Tibial nerve (tissue), 4 donors: ENCODE measurements at places on chromosomes 3 and 15.

DNA sequence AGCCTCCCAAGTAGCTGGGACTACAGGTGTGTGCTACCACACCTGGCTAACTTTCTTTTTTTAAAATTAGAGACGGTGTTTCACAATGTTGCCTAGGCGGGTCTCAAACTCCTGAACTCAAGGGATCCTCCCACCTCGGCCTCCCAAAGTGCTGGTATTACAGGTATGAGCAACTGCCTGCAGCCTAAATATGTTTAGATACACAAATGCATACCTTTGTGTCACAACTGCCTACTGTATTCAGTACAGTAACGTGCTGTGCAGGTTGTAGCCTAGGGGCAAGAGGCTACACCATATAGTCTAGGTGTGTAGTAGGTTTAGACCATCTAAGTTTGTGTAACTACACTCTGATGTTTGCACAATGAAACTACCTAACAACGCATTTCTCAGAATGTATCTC lies 9.5 kb upstream of the PAK6 start:
- no peak overlapping the region for H3K4me3 ChIP-seq
- no peaks in the 10 kb centered on the region for H3K4me1 ChIP-seq
- no peak overlapping the region for H3K27ac ChIP-seq
- no peak for DNase-seq
- H3K36me3 ChIP-seq, result no peaks in the 10 kb centered on the region

DNA sequence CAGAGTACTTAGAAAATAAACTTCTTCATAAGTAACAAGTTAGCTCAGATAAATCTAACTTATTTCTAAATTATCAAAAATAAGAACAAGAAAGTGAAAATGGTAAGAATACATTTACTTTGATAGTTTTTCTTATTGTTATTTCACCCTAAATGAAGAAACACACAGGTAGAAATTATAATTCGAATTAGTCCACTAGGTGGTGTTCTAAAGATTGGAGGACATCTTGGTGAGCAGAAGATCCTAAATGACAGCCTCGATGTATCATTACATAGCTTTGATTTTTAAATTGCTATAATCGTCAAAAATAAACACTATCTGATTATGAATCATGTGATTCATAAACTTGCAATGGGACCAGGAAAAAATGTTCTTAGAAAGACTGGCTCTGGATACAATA lies 280.8 kb upstream of the UBE2E2 start:
- no peak overlapping the region for H3K27ac ChIP-seq
- H3K4me3 ChIP-seq, result no peak overlapping the region
- H3K36me3 ChIP-seq, result no peaks in the 10 kb centered on the region
- no peaks in the 10 kb centered on the region for H3K4me1 ChIP-seq
- DNase-seq, result no peak

- no peaks in the 10 kb centered on the region for H3K36me3 ChIP-seq
- H3K27me3 ChIP-seq, result no peaks in the 10 kb centered on the region
- H3K27ac ChIP-seq, result no peak overlapping the region
- no peak for DNase-seq
- H3K4me1 ChIP-seq, result peaks cover 6% of the 10 kb centered on the region
Observed at GRCh38 chr3:125194849-125195601, 17.5 kb downstream of the SLC12A8 start.

GRCh38 chr15:78651007-78651406 lies 10.0 kb upstream of the CHRNB4 start:
- DNase-seq, result no peak
- no peak overlapping the region for H3K4me3 ChIP-seq
- H3K27ac ChIP-seq, result no peak overlapping the region
- no peaks in the 10 kb centered on the region for H3K27me3 ChIP-seq
- H3K4me1 ChIP-seq, result no peaks in the 10 kb centered on the region
- H3K36me3 ChIP-seq, result no peaks in the 10 kb centered on the region

DNA sequence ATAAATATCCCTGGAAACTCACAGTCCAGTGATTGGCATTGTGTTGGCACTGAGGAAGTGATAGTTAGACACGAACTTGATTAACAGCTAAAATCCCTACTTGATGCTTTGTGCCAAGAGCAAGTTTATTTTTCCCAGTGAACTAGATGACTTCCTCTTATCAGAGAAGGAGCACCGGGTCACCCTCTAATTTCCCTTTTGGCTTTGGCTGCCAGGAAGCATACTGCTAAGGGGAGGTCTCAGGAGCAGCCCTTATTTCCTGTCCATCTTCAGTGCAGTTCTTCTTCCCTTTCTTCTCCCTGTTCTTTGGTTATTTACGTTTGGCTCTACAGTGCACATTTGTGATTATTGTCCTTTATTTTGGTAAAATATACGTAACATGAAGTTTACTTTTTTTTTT lies 13.0 kb downstream of the FBLN2 start:
- H3K27ac ChIP-seq, result no peak overlapping the region
- DNase-seq, result no peak
- H3K27me3 ChIP-seq, result no peaks in the 10 kb centered on the region
- no peaks in the 10 kb centered on the region for H3K4me1 ChIP-seq

DNA sequence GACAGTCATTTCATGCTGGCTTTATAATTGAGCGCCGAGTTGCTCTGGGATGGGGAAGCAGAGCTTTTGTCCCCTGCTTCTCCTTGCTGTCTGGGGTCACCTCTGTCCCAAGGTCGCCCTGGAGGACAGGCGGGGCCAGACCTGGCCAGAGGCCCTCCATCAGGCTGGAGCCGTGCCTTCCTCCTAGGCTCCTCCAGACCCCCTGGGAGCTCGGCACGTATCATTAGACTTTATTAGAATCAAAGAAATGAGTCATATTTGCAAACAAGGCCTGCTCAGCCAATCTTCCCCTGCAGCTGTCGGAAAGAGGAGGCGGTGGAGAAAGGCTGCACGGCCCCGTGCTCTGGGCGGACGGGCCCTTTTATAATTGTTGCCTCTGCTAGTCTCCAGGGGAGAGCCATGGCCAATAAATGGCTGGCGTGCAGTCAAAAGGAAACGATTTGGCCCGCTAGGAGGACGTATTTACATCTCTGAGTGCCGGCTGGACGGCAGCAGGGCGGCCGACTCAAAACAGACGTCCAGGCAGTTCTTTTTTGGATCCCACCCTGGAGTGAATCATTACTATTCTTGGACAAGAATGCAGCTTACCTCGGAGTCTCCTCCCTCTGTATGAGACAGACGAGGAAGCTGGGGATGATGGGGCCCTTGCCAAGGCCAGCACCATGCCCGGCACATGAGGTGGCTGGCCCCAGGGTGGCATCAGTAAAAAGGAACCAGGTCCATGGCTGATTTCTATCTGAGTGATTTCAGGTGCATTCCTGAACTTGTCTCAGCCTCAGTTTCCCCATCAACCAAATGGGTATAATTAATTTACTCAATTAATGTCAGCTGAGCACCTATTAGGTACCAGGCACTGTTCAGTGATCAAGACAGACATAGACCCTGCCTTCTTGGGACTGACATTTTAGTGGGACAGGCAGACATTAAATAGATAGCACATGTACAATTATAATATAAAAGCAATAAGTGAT lies 50.6 kb downstream of the SLC6A6 start:
- H3K4me3 ChIP-seq, result no peak overlapping the region
- no peaks in the 10 kb centered on the region for H3K27me3 ChIP-seq
- H3K4me1 ChIP-seq, result no peaks in the 10 kb centered on the region
- no peaks in the 10 kb centered on the region for H3K36me3 ChIP-seq

- no peaks in the 10 kb centered on the region for H3K36me3 ChIP-seq
- peak; percentile 86 for DNase-seq
- H3K4me3 ChIP-seq, result no peak overlapping the region
- no peaks in the 10 kb centered on the region for H3K27me3 ChIP-seq
- no peak overlapping the region for H3K27ac ChIP-seq
Observed at GRCh38 chr3:140863580-140864009, 78.0 kb upstream of the SLC25A36 start.

DNA sequence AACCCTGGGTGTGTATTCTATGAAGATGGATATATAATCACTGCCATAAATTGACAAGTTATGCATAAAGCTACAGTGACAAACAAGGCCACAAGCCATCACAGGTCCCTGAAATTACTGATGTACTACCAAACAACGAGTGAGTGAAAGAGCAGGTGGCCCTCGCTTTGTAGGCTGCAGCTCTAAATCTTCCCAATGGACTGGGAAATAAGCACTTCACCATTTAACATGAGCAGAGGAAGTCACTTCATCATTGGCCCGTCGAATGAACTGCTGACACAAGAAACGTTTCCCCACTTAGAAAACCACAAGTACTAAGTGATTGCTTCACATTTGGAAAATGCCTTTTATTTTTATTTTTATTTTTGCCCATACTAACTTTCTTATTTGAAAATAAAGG lies 218.0 kb downstream of the ZNF385D start:
- H3K36me3 ChIP-seq, result no peaks in the 10 kb centered on the region
- H3K4me3 ChIP-seq, result no peak overlapping the region
- H3K27me3 ChIP-seq, result no peaks in the 10 kb centered on the region

DNA sequence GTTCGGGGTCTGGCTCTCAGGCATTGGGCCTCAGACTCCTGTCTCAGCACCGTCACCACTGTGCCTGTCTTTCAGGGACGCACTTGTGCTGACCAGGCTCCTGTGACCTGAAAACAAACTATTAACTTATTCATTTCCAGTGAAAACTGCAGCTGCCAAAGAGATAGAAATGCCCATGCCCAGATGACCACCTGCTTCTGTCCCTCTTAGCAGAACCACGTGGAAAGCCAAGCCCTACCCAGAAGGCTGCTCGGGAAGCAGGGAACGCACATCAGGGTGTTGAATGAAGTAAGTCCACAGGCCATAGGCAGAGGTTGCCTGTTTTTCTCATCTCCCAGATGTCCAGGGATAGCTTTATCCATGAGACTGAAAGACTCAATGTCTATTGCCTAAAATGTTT lies 219.3 kb downstream of the EBLN2 start:
- no peak overlapping the region for H3K27ac ChIP-seq
- no peaks in the 10 kb centered on the region for H3K27me3 ChIP-seq
- H3K4me1 ChIP-seq, result no peaks in the 10 kb centered on the region
- H3K4me3 ChIP-seq, result no peak overlapping the region
- no peak for DNase-seq

- H3K27me3 ChIP-seq, result no peaks in the 10 kb centered on the region
- no peaks in the 10 kb centered on the region for H3K36me3 ChIP-seq
- no peak for DNase-seq
Observed at GRCh38 chr3:140761076-140761639, 83.3 kb downstream of the TRIM42 start.

GRCh38 chr3:173501931-173502489 lies 104.5 kb downstream of the NLGN1 start:
- H3K4me3 ChIP-seq, result no peak overlapping the region
- no peaks in the 10 kb centered on the region for H3K4me1 ChIP-seq
- H3K27me3 ChIP-seq, result no peaks in the 10 kb centered on the region
- DNase-seq, result no peak

DNA sequence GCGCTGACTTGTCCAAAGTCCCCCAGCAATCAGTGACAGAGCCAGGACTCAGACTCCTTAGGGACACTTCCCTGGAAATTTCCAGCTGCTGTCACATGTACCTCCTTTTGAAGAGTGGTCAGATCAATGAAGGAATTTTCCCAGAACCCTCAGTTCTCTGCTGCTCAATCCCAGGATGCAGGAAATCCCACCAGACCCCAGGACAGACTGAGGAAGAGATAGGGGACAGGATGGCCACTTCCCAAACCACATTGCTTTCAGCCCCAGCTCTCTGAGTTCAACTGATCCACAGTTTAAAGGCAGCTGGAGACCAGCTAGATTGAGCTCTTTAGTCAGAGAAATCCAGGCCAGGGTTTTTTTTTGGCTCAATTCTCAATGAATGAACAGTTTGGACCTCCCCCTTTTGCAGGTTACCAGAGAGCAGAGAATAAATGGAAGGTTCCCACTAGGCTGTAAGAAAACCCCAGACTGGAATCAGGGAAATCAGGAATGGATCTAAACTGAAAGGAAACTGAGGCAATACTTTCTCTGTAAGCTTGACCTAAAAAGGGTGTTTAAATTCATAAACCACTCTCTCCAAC lies 1.5 kb downstream of the CYP1A1 start:
- H3K36me3 ChIP-seq, result no peaks in the 10 kb centered on the region
- H3K4me3 ChIP-seq, result no peak overlapping the region
- H3K27ac ChIP-seq, result no peak overlapping the region
- DNase-seq, result no peak
- H3K27me3 ChIP-seq, result no peaks in the 10 kb centered on the region

DNA sequence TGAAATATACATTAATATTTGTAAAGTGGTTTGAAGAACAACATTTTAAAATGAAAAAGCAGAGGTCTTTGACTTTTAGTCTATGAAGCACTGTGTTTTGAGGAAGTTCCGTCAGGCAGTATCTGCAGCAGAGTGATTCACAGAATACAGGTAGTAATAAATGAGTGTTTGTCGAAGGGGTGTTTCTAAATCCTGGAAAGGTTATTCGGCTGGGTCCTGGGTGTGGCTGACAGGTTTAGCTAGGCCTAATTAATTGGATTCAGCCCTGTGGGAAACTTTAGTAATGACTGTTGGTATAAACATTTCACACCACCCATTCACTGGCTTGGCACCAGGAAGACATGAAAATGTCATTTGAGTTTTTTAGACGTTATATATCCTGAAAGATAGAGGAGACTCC lies 51.3 kb downstream of the TIPARP start:
- H3K27ac ChIP-seq, result no peak overlapping the region
- no peak overlapping the region for H3K4me3 ChIP-seq
- H3K4me1 ChIP-seq, result no peaks in the 10 kb centered on the region
- no peaks in the 10 kb centered on the region for H3K27me3 ChIP-seq
- H3K36me3 ChIP-seq, result no peaks in the 10 kb centered on the region
- no peak for DNase-seq

GRCh38 chr3:142509079-142509478 lies 61.2 kb upstream of the XRN1 start:
- H3K27me3 ChIP-seq, result no peaks in the 10 kb centered on the region
- no peaks in the 10 kb centered on the region for H3K36me3 ChIP-seq
- H3K27ac ChIP-seq, result no peak overlapping the region
- no peaks in the 10 kb centered on the region for H3K4me1 ChIP-seq

GRCh38 chr15:38182900-38183299 lies 69.7 kb upstream of the SPRED1 start:
- no peak overlapping the region for H3K4me3 ChIP-seq
- no peak for DNase-seq
- no peaks in the 10 kb centered on the region for H3K27me3 ChIP-seq
- H3K36me3 ChIP-seq, result no peaks in the 10 kb centered on the region

GRCh38 chr15:75779504-75779903 lies 63.7 kb upstream of the UBE2Q2 start:
- no peak for DNase-seq
- H3K27me3 ChIP-seq, result no peaks in the 10 kb centered on the region
- H3K4me1 ChIP-seq, result no peaks in the 10 kb centered on the region

- no peak overlapping the region for H3K4me3 ChIP-seq
- H3K27ac ChIP-seq, result no peak overlapping the region
- peaks cover 6% of the 10 kb centered on the region for H3K4me1 ChIP-seq
Observed at GRCh38 chr3:32372213-32372490, 19.5 kb upstream of the CMTM7 start.
